CD8-positive, alpha-beta memory T cell (primary cell): ENCODE measurements at places on chromosomes 4 and X. TPM values are rescaled to one million over a fixed set of nuclear protein-coding genes. Genes with fewer than 3 reads are reported as not detected.

The MAGIX gene
- 1.4 TPM for total RNA-seq

- DNase-seq, result no peak
Measured at GRCh38 chrX:113157496-113157895, 316.9 kb upstream of the AMOT start.

The CXorf49 gene
- not detected for total RNA-seq

The CENPVL1 gene
- not detected for total RNA-seq

The ABCD1 gene
- 4.1 TPM for total RNA-seq

DNA sequence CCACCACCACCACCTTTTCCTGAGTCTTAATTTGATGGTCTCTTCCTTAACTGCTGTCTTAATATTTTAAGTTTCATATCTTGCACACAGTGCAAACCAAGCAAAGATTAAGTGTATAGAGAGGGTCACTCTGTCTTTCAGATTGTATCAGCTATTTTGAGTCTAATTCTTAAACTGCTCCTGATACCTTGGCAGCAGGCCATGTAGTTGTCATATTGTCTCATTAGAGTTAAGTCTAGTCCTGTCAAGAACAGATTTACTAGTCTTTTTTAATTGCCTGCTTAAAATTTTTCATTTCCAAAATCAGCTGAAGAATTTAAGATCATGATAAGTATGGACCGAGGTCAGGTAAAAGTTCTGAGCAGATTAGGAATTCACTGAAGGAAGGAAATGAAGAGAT is 51.5 kb downstream of the FHIP1A start:
- no peak for DNase-seq

GRCh38 chrX:47179221-47179927 is 14.3 kb upstream of the UBA1 start:
- no peak for DNase-seq

The CCDC120 gene
- total RNA-seq, result 5.1 TPM

GRCh38 chrX:11770320-11770719 is 12.3 kb downstream of the MSL3 start:
- DNase-seq, result peak; percentile 77

- no peak for DNase-seq
Measured at GRCh38 chr4:62117886-62118285, 917.8 kb downstream of the ADGRL3 start.

DNA sequence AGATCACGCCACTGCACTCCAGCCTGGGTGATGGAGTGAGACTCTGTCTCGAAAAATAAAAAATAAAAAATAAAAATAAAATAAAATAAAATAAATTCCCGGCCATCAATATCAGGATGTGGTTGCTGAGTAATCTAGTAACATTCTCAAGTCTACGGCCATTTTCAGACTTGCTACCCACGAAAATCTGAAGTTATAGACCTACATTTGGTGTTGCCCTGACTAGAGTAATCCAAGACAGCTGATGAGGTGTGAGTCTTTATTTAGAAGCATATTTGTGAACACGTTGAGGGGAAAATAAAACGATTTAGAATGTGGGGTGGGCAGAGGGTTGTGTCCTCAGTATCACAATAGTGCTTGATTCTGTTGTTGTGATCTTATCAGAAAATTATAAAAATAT is 130.2 kb upstream of the MID1 start:
- no peak for DNase-seq
